Mammary microvascular endothelial cell (primary cell): ENCODE measurements at places on chromosomes 5 and 9. TPM values are rescaled to one million over a fixed set of nuclear protein-coding genes. Genes with fewer than 3 reads are reported as not detected.

GZMA gene
- total RNA-seq: not detected in 2 replicates

FOXD4L6 gene
- total RNA-seq: not detected in 2 replicates

AP3B1 gene
- total RNA-seq: 32.3 and 36.8 TPM in 2 replicates

GNA14 gene
- 2.7 and 3.4 TPM in 2 replicates for total RNA-seq

SLC1A1 gene
- 9.1 and 12.4 TPM in 2 replicates for total RNA-seq

TMOD1 gene
- 0.60 and 1.1 TPM in 2 replicates for total RNA-seq

PPP2R2B gene
- 0.27 TPM in 1 of 2 replicates, not detected in the other for total RNA-seq
